ENCODE measurements at places on chromosomes 2 and 18.

DNA sequence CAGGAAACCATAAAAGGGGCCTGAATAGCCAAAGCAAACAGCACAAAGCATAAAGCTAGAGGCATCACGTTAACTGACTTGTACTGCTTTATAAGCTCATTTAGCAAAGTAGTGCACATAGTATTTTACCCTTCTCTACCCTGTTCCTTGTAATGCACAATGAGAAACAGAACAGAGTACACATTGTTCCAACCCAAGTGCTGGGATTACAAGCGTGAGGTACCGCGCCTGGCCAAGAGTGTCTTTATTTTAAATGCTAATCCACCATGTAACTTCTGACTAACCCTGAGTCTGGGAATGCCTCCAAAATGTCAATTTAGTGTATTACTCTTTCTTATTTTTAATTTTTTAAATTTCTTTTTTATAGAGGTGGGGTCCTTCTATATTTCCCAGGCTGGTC lies 46.4 kb upstream of the STON1 start:
- DNase-seq = no peak

DNA sequence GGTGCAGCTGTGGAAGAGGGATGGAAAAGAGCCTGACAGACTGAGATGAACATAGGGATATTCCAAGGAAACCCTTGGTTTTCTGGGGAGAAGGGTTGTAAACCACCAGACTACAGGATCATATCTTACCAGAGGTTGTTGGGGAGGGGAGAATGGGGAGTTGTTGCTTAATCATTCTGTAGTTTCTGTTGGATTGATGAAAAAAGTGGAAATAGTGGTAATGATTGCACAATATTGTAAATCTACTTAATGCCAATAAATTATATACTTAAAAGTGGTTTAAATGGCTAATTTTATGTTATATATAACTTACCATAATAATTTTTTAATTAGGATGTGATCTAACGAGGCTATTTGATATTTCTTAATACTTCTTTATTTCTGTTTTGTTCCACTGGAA lies 800.9 kb downstream of the BCL11A start:
- DNase-seq = no peak

DNA sequence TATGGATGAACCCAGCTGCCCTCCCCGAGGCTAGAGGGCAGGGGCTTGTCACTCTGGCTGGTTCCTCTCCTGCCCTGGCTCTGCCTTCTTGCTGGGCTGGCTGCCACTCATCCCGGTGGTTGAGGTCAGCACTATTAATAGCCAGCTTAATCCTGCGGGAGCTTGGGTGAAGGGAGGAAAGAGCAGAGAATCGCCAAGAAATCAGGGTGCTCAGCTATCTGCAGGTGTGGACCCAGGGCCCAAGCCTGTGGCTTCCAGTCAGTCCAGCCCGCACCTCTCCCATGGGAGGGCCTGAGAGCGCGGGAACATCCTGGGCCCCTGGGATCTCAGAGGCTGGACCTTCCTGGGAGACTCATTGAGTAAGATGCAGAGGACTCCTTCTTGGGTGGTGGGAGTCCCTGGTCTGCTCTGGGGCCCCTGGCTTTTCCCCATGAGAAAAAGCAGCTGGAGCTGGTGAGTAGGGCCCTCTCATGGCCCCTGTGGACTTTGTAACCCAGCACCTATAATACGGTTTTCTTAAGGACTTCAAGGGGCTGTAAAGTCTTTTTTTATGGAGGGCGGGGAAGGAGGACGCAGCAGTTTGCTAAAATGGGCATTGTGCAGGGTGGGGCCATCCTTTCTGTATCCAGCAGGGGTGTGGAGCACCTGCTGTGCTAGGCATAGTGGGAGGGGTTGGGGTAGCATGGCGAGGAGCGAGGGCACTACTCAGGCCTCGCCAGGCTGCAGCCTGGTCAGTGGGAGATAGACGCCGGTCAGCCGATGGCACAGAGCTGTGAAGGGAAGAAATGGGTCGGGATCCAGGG lies 27.4 kb upstream of the CNNM3 start:
- DNase-seq = no peak

GRCh38 chr2:159088906-159089305 lies 120.5 kb downstream of the TANC1 start:
- DNase-seq = no peak

DNA sequence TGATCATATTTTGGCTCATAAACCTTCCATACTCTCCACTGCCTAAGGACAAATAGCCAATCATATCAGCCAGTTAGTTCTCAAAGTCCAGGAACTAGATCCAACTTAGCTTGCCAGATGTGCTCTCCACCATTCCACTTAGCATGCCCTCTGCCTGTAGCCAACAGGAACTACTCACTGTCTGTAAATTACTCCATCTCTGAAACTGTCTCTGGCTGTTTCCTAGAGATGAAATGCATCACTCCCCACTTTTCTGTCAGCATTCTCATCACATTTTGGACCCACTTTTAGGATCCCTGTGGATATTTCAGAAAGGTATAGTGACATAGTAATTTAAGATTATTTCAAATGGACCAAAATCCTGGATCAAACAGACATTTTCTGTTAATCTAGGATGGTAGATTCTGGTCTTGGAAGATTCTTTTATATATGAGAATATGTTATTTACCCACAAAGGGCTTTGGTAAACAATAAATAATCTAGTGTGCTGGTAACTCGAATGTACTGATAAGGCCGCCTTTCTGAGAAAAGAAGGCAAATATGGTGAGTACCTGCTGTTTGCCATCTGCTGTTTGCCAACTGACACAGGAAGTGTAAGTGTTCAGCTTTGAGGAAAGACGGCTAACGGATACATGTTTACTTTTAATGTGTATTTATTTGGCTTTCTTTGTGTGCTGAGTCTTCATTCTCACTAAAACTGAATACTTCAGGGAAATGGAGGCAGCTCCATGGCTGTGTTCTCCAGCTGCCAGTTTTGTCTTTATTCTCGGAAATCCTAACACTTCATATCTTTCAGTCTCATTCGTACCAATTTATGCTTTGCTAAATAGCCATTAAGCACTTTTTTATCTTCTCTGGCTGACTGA lies 79.5 kb downstream of the EVA1A start:
- no peak for DNase-seq

Data from mucosa of gallbladder (tissue), 1 donor.